ENCODE measurements at places on chromosomes 3 and 15.
A peak's percentile ranks its signal among the peaks of the same experiment; 100 is the strongest.

GRCh38 chr3:109339197-109339596, 1.9 kb upstream of the DPPA4 start:
- DNase-seq, result no peak

DNA sequence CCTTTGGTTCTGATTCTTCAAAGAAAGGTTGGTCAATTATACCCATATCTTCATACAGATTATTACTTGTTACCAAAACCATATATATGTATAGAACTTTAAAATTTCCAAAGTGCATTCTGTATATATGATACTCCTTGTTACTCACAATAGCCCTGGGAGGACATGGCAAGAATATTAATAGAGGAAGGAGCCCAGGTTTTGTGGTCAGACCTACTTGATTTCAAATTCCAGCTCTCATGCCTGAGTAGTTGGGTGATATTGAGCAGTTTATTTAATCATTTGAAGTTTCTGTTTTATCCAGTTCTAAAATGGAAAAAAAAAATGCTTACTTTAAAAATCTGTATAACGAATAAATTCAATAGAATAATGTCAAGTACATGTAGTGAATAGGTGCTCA, 2.5 kb downstream of the IL1RAP start:
- no peak for DNase-seq

DNA sequence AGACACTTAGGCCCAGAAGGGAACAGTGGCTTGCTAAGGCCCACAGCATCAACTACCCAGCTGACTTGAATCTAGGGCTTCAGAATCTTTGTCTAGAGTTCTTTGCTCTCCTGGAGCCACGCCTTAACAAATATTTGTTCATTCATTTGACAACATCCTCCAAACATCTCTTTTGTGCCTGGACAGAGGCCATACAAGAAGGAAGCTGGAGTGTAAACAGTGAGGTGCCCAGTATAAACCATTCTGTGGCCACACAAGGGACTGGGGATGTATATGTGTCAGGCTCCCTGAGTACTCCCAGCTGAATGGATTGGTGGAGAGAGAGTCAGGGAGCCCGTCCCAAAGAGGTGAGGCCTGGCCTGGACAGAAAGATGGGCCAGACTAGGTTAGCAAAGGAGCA, 3.4 kb downstream of the CIB2 start:
- DNase-seq, result no peak

DNA sequence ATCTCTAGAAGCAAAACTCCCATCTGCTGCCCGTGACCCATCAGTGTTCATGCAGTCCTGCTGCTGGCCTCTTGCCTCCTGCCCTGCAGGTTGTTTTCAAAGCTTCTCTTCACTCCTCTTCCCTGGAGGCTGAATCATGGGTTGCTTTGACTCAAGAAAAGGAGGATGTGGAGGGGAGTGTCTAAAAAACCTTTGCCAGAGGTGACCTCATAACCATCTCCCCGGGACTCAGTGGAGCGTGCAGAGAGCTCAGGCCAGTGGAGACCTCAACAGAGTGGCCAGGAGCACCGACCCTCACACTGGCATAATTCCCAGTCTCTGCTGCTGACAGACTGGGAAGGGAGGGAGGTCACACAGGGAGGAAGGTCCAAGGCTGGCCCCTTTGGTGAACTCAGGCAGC, 60.9 kb upstream of the ITGA11 start:
- no peak for DNase-seq

DNA sequence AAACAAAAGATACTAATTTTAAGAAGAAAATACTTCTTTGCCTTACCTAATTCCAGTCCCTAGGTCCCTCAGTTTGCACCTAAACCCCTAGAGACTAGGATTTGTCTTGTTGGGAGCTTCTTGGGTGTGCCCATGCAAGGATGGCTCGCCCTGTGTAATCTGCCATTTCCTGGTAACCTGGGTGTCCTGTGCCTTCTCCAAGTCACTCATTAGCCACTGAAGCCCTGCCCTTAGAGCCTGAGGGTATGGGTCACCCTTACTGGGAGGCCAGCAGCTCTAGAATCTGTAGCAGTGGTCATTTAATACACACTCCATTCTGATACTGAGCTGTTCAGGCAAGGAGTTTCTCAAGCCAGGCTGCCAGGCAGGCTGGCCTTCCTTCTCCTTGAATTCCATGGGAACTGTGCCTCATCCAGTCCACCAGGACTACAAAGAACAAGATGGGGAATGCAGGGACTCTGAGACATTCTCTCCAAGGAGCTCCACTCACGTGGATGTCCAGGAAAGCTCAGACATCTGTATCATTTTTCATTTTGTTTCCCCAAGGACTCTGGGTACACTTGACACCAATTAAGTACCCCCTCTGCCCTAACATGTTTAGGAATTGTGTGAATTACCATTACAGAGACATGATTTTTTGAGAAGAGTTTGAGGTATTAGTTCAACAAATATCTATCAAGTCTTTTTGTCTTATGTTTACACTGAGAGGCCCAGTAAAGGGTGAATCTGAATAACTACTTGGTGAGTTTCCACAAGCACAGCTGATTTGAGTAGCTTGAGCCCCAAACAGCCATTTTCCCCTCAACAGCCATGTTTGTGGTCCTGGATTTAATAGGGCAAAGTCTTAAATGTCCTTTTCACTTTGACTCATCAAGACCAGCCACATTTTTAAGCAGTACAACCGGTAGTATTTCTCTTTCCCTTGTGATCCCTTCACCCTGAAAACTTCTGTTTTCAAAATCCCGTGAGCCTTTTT, 52.6 kb downstream of the ARNT2 start:
- no peak for DNase-seq

DNA sequence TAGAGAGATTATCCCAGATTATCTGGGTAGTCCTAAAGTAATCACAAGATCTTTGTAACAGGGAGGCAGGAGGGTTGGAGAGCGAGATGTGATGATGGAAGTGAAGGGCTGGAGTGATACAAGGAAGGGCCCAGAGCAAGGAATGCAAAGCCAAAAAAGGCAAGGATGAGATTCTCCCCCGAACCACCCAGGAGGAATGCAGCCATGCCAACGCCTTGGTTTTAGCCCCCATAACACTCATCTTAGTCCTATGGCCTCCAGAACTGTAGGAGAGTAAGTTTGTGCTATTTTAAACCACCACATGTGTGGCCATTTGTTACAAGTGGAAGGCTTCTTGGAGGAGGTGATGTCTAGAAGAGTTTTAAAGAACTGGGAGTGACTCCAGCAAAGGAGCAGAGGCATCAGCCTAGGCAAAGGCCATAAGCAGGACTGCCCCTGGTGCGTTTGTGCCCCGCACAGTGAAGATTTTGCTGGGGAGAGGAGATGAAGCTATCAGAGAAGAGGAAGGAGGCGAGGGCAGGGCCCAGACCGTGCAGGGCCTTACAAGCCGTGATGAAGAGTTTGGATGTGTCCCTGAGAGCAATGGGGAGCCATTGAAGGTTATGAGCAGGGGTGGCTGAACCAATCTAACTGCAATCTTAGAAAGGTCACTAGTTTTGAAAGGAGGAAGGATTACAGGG, 25.3 kb upstream of the CORO2B start:
- no peak for DNase-seq

DNA sequence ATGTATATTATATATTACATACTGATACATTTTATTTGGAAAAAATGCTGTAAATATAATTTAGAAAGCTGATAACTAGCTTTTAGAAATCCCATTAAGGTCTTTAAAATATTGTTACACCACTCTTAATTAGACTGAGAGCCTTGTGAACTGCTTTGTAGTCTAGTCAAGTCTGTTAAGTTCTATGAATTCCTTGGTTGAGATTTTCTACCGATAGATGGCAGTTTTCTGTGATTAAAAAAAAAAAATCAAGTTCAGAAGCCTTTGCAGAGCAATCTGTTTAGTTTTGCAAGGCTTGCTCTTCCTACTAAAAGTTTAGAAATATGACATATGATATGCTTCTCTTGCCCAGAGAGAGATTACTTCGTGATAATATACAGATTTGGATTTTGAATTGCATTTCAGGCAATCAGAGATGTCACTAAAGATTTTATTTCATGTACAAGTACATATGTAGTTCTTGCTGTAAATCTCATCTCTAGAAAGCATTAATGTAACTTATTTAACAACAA, 60.4 kb upstream of the SLITRK3 start:
- DNase-seq, result no peak

DNA sequence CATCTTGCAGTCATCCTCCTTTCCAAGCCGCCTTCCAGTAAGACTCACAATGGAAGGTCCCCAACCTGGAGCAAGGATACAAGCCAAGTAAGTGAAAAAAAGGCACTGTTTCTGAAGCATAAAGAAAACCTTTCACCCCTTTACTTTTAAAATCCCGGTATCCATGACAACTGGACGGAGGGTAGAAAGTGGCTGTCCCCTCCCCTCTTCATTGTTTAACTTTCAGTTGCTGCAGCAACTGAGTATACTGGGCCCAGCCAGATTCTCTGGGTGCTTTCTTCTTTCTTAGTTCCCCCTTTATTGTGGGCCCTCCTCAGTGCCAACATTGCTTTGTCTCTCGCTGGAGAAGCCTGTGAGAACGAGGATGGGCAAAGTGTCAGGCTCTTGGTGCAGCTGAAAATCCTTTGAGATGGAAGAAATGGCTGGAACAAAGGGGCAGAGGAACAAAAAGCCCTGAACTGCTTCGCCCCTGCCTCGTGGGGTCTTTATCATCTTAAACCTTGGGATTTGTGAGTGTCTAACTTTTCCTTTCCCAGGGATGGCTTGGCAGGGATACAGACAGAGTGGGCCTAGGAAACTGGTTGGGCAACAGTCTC, 224.0 kb upstream of the RGMA start:
- DNase-seq, result no peak

- DNase-seq, result no peak
Observed at GRCh38 chr3:107641572-107642307, 119.0 kb downstream of the BBX start.

- no peak for DNase-seq
Observed at GRCh38 chr15:96369825-96370621, 39.5 kb downstream of the NR2F2 start.

- no peak for DNase-seq
Observed at GRCh38 chr3:156536524-156537316, 18.2 kb downstream of the SSR3 start.

DNA sequence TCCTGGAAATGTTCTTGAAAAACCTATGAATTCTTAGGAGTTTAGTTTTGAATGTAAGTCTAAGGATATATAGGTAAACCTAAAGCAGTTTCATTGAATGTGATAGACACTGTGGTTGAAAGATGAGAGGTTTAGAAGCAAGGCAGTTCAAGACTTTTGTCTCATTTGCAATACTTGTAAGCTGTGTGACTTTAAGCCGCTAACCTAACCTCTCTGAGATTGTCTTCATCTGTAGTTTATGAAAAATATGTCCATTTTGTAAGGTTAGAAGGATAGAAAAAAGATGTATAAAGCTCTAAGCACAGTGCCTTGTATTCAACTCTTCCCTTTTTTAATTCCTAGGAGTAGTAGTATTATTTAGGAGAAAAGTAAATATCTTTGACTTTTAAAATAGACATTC, 306.6 kb upstream of the ARRDC4 start:
- DNase-seq, result no peak

- DNase-seq, result no peak
Observed at GRCh38 chr15:45534821-45535220, 12.3 kb upstream of the SLC30A4 start.

- DNase-seq, result no peak
Observed at GRCh38 chr3:155981669-155982068, 111.2 kb downstream of the GMPS start.

DNA sequence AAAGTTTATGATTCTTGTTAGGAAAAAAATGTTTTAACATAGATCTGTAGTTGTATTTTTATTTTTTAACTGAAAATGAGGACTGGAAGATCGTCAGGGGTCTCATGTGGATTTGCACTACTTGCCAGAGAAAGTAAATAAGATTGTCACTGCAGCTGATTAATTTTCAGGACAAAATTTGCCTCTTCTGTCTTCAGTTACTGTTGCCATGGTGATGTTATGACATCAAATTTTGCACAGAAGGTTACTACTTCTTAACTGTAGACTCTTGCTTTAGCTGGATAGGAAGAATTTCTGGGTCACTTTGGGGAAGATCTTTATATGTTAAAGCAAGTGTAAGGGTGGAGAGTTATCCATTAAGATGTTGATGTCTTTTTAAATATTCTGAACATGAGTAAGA, 82.2 kb upstream of the WDR72 start:
- DNase-seq, result no peak

- no peak for DNase-seq
Observed at GRCh38 chr3:71813704-71814103, 28.8 kb upstream of the PROK2 start.

DNA sequence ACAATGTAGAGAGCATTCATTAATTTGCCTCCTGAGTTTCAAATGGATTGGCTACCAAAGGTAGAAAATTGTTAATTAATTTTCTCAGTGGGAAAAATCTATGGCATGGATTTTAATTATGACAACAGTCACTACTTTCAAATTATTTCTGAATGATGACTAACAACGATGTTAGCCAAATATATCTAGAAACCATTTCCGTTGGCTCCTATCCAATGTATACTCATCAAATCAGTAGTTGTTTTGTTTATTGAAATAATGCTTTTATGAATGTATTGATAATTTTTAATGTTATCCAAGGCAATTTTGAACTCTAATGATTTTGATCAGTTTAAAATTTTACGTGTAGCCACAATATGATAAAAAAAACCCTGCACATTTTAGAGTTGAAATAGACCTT, 333.4 kb downstream of the NAALADL2 start:
- no peak for DNase-seq

GRCh38 chr15:24878153-24878552, 76.6 kb upstream of the SNRPN start:
- peak; percentile 73 for DNase-seq

DNA sequence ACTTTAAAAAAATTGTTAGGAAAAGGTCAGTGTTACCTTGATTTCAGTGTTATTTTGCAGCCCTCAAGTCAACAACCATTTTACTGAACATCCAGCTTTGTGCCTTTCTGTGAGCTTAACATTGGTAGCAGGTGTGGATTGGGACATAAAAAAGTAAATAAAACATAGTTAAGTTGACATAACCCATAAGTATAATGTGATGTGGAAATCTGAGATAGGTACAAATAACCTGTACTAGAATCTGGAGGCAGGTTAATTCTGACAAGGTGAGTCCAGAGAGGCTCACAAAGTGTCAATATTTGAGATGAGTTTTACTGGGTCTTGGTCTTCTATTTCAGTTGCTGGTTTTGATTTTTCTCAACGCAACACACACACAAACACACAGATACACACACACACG, 151.3 kb downstream of the LPP start:
- no peak for DNase-seq

- DNase-seq, result no peak
Observed at GRCh38 chr15:90402767-90403166, 14.7 kb downstream of the IQGAP1 start.

- DNase-seq, result no peak
Observed at GRCh38 chr15:101264911-101265641, 12.2 kb downstream of the SELENOS start.

GRCh38 chr3:40120806-40121205, 188.7 kb upstream of the EIF1B start:
- DNase-seq, result no peak

All from NCI-H2171 (cell line).